GM12891 (cell line): ENCODE measurements at places on chromosomes 1 and 21.

- DNase-seq: no peak
Observed at GRCh38 chr1:18481190-18481920, 625 bp downstream of the KLHDC7A start.

DNA sequence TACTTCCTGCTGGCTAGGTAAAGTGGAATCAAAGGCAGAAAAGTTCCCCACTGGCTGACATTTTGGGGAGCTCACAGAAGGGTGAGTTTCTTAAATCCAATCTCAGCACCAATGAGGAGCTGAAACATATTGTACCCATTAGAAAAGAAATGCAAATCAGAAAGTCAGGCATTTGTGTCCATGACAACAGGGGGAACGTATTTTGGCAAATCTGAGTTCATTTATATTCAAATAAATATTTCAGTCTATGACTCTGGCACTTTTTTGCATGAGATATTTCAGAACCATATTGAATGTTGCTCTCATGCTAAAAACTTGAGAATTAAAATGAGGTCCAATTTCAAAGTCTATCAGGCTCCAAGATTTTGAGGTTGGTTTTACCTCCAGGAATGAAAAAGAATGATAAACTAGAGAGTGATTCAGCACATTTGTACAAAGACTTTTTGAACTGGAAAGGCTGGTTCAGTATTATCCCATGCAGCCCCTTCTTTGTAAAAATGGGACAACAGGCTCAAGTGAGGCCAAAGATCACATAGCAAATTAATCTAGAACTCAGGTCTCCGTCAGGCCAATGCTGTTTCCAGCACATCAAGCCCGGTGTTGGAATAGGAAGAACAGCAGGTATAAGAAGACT, 202.2 kb downstream of the RRAGC start:
- DNase-seq: no peak

- DNase-seq: no peak
Observed at GRCh38 chr21:17693801-17694200, 81.1 kb upstream of the BTG3 start.

DNA sequence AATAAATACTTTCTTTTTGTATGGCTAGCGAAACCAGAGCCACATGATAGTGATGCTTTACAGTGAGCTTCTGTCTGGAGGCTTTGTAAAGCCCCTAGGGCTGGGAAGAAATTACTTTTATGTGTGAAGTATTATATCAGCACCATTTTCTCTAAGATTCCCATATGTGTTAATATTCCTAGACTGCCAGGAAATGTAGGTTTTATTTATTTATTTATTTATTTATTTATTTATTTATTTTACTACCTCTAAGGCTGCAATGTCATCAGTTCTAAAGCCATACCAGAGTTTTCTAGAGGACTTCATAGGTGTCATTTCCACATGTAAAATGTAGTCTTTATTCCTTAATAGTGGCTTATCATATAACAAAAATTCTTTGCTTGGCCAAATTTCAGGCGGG, 4.4 kb upstream of the CHI3L1 start:
- DNase-seq: no peak

GRCh38 chr1:13587256-13588030, 3.8 kb downstream of the PDPN start:
- DNase-seq: no peak

DNA sequence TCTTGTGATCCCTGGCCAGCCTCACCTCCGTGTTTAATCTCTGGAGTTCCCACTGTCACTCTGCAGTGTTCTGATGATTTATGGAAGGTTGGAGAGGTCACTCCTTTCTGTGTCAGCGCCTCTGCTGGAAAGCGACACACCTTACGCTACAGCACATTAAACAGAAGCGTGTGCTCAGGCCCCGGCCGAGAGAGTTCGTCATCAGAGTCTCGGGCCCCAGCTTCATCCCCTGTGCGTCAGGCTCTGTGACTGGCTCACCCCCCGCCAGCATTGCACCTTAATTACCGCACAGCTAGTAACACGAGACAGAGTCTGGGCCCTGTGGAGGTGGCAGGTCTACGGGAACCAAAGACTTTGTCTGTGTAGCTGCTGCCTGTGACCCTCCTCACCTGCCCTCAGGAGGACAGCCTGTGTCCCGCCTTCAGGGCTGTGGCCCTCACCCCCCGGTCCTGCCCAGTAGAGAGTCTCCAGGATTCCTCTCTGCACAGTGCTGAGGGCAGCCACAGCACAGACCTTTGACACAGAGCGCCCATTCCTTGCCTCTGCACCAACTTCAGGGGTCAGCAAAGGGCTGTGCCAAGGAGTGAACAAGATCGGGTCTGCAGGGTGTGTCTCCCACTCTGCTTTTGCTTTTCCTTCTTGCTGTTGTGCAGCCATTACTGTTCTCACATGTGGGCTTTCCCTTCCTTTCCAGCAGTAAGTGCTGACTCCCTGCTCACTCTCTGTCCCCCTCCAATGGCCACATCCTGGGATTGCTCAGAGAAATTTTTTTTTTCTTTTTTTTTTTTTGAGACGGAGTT, 157.6 kb downstream of the PGBD5 start:
- no peak for DNase-seq

DNA sequence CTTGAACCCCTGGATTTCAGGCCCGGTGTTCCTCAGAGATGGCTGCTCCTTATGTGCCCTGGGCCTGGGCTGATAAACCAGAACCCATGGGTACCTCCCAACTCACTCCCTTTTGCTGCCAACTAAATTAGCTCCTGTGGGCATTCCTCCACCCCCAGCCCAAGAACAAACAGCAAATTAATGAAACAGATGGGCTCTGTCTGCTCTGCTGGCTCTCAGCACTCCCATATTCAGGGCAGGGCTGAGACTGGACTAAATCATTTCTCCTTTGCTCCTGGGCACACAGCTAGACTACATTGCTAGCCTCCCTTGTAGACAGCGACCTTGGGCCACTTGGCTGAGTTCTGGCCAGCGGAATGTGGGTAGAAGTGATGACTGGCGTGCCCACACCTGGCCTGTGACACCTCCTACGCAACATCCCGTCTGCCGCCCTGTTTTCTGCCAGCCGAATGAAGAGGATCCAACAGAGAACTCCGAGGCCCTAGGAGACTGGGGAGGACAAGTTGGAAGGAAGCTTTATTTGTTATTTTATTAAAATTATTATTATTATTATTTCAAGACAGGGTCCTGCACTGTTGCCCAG, 101.9 kb upstream of the DISP3 start:
- no peak for DNase-seq

DNA sequence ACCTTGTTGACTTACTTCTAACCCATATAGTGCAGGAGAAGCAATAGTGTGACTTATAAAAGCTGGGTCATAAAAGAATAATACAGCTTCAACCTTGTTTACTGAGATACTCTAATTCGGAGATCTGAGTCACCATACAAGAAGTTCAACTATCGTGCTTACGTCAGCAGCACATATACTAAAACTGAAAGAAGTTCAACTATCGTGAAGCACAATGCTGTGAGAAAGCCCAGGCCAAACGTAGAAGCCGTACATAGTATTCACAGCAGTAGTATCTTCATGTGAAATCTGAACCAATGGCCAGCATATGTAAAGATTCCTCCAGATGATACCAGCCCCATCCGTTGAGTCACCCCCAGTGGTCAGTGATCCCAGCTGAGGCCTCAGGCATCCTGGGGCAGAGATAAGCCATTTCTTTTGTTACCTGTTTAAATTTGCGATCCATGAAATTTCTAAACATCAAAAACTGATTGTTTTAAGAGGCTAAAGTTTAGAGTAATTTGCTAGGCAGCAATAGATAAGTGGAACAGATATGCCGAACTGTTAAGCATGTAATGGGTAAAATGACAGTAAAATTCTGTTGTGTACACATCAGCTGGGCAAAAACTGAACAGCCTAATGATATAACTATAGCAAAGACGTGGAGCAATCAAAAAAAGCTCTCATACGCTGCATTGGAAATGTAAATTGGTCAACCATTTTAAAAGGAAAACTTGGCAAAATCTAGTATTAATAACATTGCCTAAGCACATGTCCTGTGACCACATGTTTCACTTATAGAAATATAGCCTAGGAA, 53.9 kb upstream of the SAMD13 start:
- DNase-seq: no peak

DNA sequence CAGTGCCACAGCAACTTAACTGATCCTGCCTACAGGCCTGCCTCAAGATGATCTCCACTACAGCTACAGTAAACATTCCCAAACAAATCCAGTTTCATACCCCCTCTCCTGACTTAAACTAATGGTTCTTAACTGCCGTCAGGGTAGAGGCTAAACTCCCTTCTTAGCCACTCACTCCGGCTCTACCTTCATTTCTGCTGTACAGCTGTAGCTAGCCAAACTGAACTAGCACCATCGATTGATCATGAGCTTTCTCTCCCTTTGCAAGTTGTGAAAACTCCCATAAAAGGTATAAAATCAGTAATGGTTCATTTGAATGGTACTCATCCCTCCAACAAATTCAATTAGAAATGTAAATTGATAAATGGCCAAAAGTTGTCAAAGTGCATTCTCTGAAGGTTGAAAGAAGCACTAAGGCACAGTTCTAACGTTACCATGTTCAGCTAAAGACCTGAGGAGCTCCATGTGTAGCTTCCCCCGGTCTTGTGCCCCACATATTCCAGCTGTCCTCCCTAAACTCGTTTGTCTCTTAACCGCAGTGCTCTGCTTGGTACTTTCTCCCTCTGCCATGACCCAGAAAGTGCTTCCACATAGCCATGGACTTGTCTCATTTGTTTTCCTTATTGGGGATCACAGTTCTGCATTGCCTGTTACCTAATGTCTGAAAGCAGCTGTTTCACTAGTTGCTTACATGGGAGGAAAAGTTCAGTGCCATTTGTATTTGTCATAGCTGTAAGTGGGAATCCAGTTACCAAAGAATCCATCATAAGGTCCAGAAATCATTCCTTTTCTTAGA, 49.8 kb downstream of the DHX9 start:
- DNase-seq: no peak

GRCh38 chr1:59125676-59126320, 171.1 kb upstream of the FGGY start:
- DNase-seq: no peak

GRCh38 chr1:80799457-80799856, 1001.3 kb upstream of the ADGRL2 start:
- no peak for DNase-seq

GRCh38 chr1:211257826-211258225, 1.3 kb upstream of the RCOR3 start:
- DNase-seq: no peak

GRCh38 chr1:213973129-213973528, 14.6 kb upstream of the PROX1 start:
- DNase-seq: no peak

DNA sequence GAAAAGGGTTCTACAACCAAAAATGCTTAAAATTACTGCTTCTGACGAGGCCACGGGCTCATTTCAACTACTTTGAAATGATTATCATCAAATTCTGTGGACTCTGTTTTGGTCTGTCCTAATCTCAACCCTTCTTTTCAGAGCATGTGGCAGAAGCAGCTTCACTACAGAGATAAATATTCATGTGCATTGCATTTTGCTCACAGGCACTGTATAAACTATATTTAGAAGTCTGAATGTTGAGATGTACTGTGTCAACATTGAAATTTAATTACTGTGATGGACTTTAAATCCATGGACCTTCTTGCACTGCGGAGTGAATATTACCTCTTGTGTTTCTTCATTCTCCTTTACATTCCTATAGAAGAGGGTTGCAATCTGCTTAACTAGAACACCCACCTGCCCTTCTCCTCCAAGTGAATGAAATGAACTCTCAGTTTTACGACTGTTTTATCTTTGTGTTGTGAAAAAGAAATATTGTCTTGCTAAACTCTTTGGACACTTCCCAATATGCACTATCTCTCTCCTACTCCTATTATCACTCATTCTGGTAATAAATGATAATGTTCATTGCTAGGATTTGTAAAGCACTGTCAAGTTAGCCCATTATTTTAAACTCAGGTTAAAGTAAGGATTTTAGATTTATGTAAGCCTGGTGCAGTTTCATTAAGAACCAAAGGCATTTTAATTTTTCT, 281.2 kb upstream of the ST6GALNAC5 start:
- no peak for DNase-seq

DNA sequence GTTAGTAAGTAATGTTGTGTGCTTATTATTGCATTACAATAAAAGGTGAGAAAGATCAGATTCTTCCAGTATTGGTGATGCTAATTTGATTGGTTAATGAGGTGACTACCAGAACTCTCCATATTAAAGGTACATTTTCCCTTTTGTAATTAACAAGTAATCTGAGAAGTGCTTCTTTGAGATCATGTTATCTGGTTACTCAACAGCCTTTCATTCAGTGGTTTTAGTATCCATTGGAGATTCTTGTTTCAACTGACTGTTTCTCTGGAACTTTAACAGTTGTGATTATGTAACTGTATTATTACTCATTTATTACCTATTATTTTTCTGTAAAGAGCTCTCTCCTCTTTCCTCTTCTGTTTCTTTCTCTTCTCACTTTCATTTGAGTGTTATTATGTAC, 86.7 kb downstream of the PEX14 start:
- DNase-seq: no peak

DNA sequence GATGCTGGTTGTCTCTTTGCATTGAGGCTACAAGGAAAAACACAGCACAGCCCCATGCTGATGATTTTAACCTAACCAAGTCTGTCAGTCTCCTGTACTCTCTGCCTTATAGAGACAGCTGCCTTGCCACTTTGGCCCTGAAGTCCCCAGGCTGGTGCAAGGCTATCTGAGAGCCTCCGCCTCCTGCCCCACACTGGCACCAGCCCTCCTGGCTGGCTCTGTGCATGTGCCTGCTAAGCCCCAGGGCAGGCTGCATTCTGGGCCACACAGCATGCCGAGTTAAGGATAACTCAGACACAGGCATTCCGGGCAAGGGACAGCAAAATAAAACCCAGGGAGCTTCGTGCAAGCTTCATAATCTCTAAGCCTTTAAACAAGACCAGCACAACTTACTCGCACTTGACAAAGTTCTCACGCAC, 910 bp downstream of the RUNX1 start:
- DNase-seq: no peak

- DNase-seq: no peak
Observed at GRCh38 chr1:241828463-241829021, 19.5 kb upstream of the EXO1 start.

DNA sequence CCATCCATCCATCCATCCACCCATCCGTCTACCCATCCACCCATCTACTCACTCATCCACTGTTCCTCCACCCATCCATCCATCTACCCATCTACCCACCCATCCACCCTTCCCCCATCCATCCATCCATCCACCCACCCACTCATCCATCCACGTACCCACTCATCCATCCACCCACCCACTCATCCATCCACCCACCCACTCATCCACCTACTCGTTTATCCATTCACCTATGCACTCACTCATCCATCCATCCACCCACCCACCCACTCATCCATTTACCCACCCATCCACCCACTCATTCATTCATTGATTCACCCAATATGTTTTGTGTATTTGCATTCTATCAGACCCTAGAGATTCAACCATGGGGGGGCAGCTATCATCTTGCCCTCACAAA, 27.2 kb downstream of the TNFRSF8 start:
- DNase-seq: no peak
